ENCODE measurements at places on chromosomes 5 and 9. TPM values are rescaled to one million over a fixed set of nuclear protein-coding genes. Genes with fewer than 3 reads are reported as not detected.

- H3K4me3 ChIP-seq = no peak overlapping the region
- DNase-seq = no peak
- H3K27me3 ChIP-seq = peaks cover 5% of the 10 kb centered on the region
- H3K4me1 ChIP-seq = peaks cover 27% of the 10 kb centered on the region
- H3K36me3 ChIP-seq = no peaks in the 10 kb centered on the region
Measured at GRCh38 chr9:89439571-89439970, 58.3 kb downstream of the SEMA4D start.

GRCh38 chr5:33223563-33224284 is 217.0 kb upstream of the TARS1 start:
- no peaks in the 10 kb centered on the region for H3K27me3 ChIP-seq
- no peak overlapping the region for H3K4me3 ChIP-seq
- H3K36me3 ChIP-seq = peaks cover 3% of the 10 kb centered on the region
- no peak for DNase-seq
- no peak overlapping the region for H3K27ac ChIP-seq

The FBLL1 gene
- total RNA-seq = 5.9 TPM

- DNase-seq = no peak
- peak overlapping the region; percentile 94 for H3K27ac ChIP-seq
- H3K4me3 ChIP-seq = peak overlapping the region; percentile 79
- peaks cover 95% of the 10 kb centered on the region for H3K4me1 ChIP-seq
- H3K36me3 ChIP-seq = peaks cover 39% of the 10 kb centered on the region
- no peaks in the 10 kb centered on the region for H3K27me3 ChIP-seq
Measured at GRCh38 chr5:74630453-74631066, 10.0 kb downstream of the ENC1 start.

DNA sequence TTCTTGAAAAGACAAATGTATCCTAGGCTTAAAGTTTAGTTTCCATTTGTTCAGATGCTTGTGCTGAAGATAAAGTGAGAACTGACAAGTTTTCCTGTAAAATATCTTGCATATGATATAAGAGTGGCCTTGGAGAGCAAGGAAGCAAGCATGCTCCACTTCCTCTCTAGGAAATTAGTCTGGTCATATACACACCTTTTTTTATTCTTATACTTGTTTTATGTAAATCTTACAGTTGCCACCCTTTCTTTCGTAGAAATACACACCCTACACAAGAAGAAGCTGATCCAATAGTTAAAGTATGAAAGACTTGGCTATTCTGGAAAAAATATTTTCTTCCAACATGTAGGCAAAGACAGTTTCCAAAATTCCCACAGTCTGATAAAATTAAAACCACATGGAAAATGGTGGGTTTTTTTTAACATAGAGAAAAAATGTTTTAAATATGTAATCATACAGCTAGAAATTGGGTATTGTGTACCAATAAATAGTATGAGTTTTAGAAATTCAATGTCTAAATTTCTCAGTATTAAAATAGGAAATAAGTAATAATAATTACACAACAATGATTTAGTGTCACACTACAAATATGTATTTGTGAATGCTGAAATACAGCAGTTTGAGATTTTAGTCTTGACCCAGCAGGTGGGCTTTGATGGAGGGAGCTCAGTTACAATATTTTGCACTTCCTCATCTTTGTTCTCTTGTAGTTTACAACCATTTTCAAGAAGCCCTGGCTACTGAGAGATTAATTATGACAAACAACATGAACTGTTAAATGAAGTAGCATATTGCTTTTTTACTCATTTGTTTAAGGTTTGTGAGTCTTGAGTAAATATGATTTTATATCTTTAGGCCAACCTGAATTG is 185.7 kb upstream of the GNA14 start:
- H3K27me3 ChIP-seq = no peaks in the 10 kb centered on the region
- peaks cover 5% of the 10 kb centered on the region for H3K4me1 ChIP-seq
- peaks cover 4% of the 10 kb centered on the region for H3K36me3 ChIP-seq

- no peak for DNase-seq
- peaks cover 10% of the 10 kb centered on the region for H3K27me3 ChIP-seq
- H3K4me1 ChIP-seq = no peaks in the 10 kb centered on the region
- H3K27ac ChIP-seq = no peak overlapping the region
- no peak overlapping the region for H3K4me3 ChIP-seq
Measured at GRCh38 chr9:97478301-97478981, 23.0 kb upstream of the TMOD1 start.

The IL7R gene
- 0.11 TPM for total RNA-seq

The PPP1R26 gene
- total RNA-seq = 32.4 TPM

- H3K36me3 ChIP-seq = no peaks in the 10 kb centered on the region
- peak overlapping the region; percentile 83 for H3K4me3 ChIP-seq
- H3K4me1 ChIP-seq = peaks cover 15% of the 10 kb centered on the region
- DNase-seq = peak; percentile 46
- peak overlapping the region; percentile 38 for H3K27ac ChIP-seq
Measured at GRCh38 chr9:127903557-127904475, 4.4 kb upstream of the ST6GALNAC6 start.

DNA sequence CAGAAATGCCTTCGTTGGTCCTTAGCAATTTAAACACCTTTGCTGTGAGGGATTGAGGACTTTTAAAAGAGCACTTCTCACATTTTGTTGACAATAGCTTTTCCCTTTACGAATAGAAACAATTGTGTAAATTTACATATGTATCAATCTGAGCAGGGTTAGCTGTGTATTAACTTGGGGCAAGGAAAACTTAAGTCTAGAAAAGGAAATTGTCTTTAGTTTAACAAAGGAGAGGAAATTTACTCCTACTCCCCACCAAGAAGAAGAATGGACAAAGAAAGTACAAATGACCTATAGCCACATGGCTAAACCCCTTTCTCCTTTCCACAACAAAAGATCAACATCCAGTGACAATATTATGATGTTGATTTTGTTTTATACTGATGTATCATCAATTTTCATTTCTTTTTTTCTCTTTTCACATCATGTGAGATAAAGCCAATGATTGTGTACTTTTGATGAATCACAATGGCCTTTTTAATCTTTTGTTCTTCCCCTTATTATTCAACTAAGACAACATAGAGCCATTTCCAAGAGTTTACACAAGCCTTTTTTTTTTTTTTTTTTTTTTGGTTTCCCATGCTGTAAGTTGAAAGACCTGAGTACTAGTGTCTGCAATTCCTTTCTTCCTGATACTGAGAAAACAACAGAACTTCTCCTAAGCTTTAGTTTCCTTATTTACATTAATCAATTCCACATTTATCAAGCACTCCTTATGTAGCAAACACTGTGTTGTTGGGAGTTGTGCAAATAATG is 19.0 kb downstream of the FOXB2 start:
- peaks cover 2% of the 10 kb centered on the region for H3K36me3 ChIP-seq
- no peak overlapping the region for H3K27ac ChIP-seq
- peaks cover 11% of the 10 kb centered on the region for H3K27me3 ChIP-seq
- DNase-seq = no peak

GRCh38 chr9:106619211-106619610 is 243.8 kb upstream of the ZNF462 start:
- no peaks in the 10 kb centered on the region for H3K36me3 ChIP-seq
- peaks cover 6% of the 10 kb centered on the region for H3K27me3 ChIP-seq
- peaks cover 63% of the 10 kb centered on the region for H3K4me1 ChIP-seq
- no peak overlapping the region for H3K27ac ChIP-seq
- DNase-seq = no peak

- H3K36me3 ChIP-seq = no peaks in the 10 kb centered on the region
- no peak overlapping the region for H3K4me3 ChIP-seq
- DNase-seq = no peak
- no peaks in the 10 kb centered on the region for H3K4me1 ChIP-seq
- no peak overlapping the region for H3K27ac ChIP-seq
Measured at GRCh38 chr9:78040726-78041125, 9.1 kb upstream of the GNAQ start.

The PCDHA11 gene
- total RNA-seq = 6.5 TPM

DNA sequence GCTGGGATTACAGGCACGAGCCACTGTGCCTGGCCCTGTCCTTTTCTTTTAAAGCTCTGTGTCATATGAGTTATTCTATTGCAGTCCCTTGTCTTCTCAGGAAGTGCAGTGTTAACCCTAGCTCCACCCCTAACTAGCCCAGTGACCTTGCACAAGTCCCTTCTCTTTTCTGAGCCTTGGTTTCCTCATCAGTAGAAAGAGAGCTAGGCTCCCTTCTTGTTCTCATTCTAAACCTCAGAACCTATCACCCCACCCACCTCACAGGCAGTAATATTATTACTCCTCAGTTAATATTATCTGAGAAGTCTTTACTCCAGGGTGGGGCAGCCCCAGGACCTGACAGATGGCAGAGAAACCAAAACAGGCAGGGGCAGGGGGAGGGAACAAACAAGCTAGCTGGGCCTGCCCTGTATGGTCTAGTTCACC is 7.2 kb downstream of the CYFIP2 start:
- no peaks in the 10 kb centered on the region for H3K27me3 ChIP-seq
- peaks cover 20% of the 10 kb centered on the region for H3K4me1 ChIP-seq
- no peak overlapping the region for H3K4me3 ChIP-seq
- DNase-seq = no peak
- H3K36me3 ChIP-seq = peaks cover 6% of the 10 kb centered on the region

The NR3C1 gene
- total RNA-seq = 1.3 TPM

DNA sequence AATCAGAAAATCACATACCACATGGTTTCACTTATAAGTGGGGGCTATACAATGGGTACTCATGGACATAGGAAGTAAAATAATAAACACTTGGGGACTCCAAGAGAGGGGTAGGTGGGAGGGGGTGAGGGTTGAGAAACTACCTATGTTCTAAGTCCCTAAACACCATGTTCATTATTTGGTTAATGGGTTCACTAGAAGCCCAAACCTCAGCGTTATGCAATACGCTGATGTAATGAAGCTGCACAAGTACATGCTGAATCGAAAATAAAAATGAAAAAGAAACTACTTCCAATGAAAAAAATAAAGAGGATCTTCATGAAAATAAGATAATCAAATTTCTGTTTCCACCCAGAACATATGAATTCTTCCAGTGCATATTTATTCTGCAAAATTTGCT is 208.5 kb downstream of the TMEM161B start:
- no peak overlapping the region for H3K4me3 ChIP-seq
- DNase-seq = no peak
- no peak overlapping the region for H3K27ac ChIP-seq
- H3K27me3 ChIP-seq = no peaks in the 10 kb centered on the region

GRCh38 chr9:92730897-92731296 is 33.7 kb downstream of the BICD2 start:
- H3K27ac ChIP-seq = no peak overlapping the region
- H3K4me1 ChIP-seq = peaks cover 47% of the 10 kb centered on the region
- no peaks in the 10 kb centered on the region for H3K27me3 ChIP-seq
- no peak overlapping the region for H3K4me3 ChIP-seq

DNA sequence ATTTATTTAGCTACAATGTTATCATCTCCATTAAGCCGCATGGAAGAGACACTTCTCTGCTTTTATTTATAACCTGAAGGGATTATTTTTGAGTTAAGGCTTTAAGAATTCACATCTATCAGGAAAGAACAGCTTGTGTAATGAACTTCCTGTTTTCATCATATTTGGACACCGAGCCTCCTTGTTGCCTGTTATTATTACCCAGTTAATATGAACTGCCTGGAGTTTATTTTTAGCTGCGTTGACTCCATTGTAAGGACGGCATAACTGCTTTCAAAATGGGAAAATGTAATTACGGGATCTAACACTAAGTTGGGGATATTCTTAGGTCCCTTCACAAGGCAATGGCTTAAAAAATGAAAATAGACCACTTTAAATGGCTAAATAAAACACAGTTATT is 89.0 kb upstream of the NR4A3 start:
- DNase-seq = no peak
- H3K27ac ChIP-seq = no peak overlapping the region
- H3K27me3 ChIP-seq = no peaks in the 10 kb centered on the region
- no peaks in the 10 kb centered on the region for H3K36me3 ChIP-seq
- no peak overlapping the region for H3K4me3 ChIP-seq
- no peaks in the 10 kb centered on the region for H3K4me1 ChIP-seq

DNA sequence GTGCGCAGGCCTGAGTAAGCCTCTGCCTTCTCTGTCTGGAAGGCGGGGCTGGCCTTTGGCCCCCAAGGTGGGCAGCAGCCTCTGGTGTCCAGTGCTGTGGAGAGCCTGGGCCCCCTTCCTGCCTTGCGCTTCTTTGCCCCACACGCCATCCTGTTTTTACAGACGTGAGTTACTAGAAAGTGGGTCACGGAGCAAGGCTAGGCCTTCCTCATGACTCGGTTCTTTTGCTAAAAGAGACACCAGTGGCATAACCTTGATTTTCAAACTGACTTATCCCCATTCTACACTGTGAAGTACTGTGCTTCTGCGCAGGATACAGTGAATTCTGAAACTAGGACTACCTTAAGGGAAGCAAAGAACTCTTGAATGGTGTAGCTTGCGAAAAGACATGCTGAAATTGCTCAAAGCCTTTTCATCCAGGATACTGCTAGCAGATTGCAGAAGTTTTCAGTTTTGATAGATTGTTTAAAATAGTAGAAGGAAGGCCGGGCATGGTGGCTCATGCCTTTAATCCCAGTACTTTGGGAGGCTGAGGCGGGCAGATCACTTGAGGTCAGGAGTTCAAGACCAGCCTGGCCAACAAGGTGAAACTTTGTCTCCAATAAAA is 7.2 kb downstream of the ROPN1L start:
- no peak overlapping the region for H3K4me3 ChIP-seq
- H3K4me1 ChIP-seq = no peaks in the 10 kb centered on the region
- no peak for DNase-seq

GRCh38 chr9:108983885-108984284 is 29.4 kb downstream of the CTNNAL1 start:
- DNase-seq = no peak
- H3K36me3 ChIP-seq = peaks cover 14% of the 10 kb centered on the region
- no peaks in the 10 kb centered on the region for H3K27me3 ChIP-seq
- no peak overlapping the region for H3K4me3 ChIP-seq

GRCh38 chr5:5483350-5483749 is 60.9 kb downstream of the ICE1 start:
- no peak overlapping the region for H3K4me3 ChIP-seq
- H3K27ac ChIP-seq = no peak overlapping the region
- no peaks in the 10 kb centered on the region for H3K27me3 ChIP-seq
- no peaks in the 10 kb centered on the region for H3K4me1 ChIP-seq
- peaks cover 16% of the 10 kb centered on the region for H3K36me3 ChIP-seq
- no peak for DNase-seq

DNA sequence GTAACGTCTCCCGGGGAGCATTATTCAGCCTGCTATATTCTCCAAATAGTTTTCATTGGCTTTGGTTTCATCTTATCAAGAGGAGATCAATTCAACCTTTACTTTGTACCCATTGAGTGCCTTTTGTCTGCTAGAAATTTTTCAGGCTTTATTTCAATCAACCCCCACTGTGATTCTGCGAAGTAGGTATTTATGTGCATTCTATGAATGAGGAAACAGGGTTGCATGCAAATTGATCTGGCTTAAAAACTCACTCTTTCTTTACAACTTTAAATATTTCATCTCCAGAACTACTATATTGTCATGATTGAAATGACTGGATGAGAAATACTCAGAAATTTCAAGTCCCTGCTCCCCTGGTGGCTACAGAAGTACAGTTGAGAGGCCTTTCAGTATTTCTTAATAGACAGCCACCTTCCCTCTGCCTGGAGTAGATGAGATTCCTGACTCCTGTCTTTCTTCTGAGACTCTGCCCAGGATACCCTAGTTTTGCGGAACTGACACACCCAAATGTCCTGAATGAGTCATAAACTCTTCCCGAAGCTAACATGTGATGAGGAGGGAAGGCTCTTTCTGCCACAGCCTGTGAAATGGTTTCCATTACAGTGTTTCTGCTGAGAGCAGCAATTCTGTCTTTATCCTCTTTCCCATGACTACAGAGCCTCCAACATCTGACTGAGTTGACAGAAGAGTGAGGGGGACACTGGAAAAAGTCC is 52.6 kb upstream of the TNC start:
- H3K4me3 ChIP-seq = no peak overlapping the region
- H3K27me3 ChIP-seq = no peaks in the 10 kb centered on the region
- DNase-seq = no peak
- H3K27ac ChIP-seq = no peak overlapping the region
- no peaks in the 10 kb centered on the region for H3K4me1 ChIP-seq

Measured in neural crest cell (in vitro differentiated cells).